Activated CD4-positive, alpha-beta T cell treated with anti-CD3 and anti-CD28 coated beads for 1 hour (primary cell): ENCODE measurements at places on chromosomes 6 and 20.
A peak's percentile ranks its signal among the peaks of the same experiment; 100 is the strongest.

GRCh38 chr6:170452767-170453545 is 100.2 kb downstream of the PSMB1 start:
- no peak for DNase-seq

DNA sequence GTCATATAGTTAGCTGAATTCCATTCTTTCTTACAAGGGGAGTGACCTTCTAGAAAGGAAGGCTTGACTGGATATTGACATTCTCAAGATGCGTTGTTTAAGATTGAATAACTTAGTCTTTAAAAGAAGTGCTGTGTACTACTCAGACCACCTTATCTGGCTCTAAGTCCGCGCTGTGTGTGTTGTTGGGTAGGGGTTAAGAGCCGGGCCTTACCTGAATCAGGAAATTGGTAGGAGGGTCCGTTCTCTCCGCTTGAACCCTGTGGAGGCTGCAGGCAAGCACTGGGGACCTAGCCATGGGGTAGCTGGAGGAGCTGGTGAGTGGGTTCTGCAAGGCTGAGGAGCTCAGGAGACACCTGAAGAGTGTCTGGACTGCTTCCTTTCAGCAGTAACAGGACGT is 9.0 kb upstream of the SCML4 start:
- DNase-seq: no peak

DNA sequence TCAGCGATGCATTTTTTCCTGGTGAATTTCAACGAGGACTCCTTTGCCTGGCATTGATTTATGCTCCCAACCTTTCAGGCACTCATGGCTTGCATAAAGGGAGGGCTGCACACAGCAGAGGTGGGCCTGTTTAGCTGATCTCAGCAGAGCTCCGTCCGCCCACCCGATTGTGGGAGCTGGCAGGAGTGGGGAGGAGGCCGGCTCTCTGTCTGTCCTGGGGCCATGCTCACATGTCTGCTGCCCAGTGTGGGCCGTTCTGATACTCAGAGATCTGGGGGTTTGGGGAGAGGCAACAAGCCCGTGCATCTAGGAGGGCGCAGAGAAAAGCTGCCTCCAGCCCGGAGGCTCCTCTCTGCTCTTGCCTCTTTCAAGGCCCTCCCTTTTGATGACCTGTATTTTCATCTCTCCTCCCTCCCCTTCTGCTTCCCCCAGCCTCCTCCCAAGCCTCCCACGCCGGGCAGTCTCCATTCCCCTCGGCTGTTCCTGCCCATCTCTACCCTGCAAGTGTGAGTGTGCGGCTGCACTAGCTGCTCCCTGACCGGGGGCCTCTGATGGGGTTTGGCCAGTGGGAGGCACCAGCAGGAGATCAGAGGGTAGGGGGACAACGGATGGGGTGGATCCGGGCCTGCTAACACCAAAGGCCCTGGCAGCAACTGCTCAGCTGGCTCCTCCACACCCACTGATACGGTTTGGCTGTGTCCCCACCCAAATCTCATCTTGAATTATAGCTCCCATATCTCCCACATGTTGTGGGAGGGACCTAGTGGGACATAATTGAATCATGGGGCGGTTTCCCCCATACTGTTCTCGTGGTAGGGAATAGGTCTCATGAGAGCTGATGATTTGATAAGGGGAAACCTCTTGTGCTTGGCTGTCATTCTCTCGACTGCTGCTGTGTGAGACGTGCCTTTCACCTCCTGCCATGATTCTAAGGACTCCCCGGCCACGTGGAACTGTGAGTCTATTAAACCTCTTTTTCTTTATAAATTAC is 39.6 kb upstream of the MLN start:
- DNase-seq: no peak

DNA sequence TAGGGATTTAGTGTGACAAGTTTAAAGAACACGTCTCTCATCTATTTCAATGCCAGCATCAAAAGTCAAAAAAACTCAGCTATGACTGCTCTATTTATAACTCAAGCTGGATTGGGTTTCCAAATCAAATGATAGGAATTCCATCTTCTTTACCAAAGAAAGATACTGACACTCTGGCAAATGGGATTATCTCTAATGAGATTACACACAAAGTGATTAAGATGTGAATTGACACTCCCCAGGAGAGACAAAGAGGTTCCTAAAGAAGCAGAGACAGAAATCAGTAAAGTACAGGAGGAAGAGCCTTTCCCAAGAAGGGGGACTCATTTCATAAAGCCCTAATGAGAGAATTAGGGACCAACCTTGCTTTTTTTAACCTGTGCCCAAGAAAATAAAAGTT is 92.1 kb downstream of the ID4 start:
- no peak for DNase-seq

DNA sequence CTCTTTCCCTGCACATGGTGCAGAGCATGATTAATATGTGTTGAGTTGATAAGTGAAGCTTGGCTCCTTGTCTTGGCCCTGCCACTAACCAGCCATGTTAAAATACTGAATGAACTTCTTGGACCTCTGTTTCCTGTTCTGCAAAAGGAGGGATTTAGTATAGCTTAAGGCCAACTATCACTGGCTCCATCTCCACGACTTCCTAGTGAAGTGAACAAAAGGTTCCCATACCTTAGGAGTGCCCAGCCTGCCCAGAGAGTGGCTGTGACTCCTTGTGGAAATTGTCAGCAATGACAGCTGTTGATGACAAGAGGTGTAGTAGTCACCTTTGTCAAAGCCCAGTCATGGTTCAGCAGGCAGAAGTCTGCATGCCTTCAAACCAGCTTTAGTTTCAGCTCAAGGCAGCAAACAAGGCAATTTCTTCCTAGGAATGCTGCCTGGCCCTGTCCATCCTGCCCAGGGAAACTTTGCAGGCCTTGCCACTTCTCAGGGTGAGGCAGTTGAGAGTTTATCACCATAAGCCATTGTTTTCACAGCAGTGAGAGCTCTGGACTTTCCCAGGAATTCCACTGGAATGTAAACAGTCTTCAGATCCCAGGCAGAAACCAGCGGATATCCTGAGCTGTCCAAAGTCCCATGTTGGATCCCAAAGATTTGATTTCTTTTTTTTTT is 169.7 kb upstream of the TNFAIP3 start:
- DNase-seq: no peak

DNA sequence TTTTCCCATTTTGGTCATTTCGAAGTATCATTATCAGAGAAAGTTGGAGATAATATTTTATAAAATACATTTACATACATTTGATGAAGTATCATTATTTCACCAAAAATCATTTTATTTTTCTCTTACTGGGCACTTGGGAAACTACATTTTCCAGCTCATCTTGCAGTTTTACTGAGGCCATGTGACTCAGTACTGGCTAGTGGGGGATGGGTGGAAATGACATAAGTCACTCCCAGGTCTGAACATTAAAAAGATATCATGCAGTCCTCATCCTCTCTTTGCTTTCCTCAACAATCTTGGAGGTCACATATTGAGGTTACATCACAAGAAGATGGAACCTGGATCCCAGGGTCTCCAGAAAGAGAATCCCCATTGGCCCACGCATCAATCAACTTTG is 84.1 kb downstream of the CD24 start:
- DNase-seq: no peak

GRCh38 chr20:2528671-2529271 is 7.6 kb upstream of the TMC2 start:
- DNase-seq: no peak

- peak; percentile 53 for DNase-seq
Observed at GRCh38 chr6:391559-392440, at the start of gene IRF4. Gene IRF4 (plus strand): TSS chr6:391752. CDS start chr6:393153, 1,401 bp downstream.

DNA sequence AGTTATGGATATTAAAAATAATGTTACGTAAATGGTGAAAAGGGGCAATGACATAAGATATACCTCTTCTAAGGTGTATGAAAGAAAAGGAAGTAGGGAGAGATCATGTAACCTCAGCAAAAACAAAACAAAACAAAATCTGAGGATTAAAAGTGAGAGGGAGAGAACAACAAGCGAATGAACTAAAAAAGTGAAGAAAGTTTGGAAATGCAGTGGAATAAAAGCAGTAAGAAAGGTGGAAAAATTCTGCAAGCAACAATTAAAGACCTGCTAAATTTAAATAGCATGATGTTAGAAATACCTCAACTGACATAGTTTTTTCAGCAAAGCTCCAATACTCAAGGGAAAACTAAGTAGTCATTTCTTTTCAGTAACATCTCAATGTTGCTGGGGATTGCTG is 48.0 kb downstream of the PHIP start:
- no peak for DNase-seq

GRCh38 chr6:21524201-21524600 is 69.3 kb upstream of the SOX4 start:
- DNase-seq: no peak

DNA sequence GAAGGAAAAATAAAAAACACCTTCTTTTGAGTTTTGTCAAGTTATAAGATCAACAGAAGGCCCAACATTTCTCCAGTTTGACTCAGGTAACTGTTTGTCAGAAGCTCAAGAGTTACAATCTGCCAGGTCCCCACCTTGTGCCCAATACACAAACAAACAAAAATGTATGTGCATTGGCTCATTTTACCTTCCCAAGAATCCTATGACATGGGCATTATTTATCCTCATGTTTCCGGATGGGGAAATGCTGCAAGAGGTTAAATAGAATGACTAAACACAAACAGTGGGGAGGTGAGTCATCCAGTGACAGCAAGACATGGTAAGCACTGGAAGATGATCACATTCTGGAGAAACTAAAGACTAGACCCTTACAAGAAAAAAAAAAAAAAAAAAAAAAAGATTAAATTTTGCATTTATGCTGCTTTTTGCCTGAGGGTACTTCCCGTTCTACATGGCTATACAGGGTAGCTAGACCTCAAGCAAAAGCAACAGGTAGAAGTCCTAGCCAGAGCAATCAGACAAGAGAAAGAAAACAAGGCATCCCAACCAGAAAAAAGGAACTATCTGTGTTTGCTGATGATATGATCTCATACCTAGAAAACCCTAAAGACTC is 23.6 kb upstream of the ANKRD60 start:
- DNase-seq: no peak

- no peak for DNase-seq
Observed at GRCh38 chr6:26250698-26251044, 114.3 kb upstream of the BTN3A2 start.

- DNase-seq: no peak
Observed at GRCh38 chr6:55033016-55033546, 141.2 kb upstream of the HCRTR2 start.

DNA sequence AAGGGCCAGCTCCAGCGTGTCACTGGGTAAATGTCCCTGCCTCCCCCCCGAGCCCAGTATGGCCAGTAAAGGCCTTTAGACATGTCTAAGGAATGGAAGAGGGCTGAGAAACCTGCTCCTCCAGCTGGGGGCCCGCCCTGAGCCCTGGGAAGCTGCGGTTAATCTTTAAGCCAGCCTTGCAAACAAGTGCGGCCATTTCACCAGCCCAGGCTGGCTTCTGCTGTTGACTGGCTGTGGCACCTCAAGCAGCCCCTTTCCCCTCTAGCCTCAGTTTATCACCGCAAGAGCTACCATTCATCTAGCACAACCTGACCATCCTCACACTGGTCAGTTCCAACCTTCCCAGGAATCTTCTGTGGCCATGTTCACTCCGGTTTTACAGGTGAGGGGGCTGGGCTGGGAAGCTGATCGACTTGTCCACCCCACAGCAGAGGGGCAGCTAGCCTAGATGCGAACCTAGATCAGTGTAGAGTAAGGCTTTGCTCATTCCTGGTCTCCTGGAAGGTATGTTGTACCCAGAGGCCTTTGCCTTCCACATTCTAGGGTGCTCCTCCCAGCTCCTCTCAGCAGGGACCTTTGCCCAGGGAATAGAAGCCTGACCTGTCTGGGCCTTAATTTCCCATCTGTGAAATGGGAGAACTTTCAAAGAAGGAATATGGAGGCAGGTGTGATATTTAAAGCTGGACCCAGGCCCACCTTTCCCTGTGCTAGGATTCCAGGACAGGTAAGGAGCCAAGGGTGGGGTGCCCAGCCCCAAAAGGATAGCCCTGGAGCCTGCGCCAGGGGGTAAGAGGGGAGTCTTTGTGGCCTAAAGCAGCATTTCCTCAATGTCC is 1.2 kb upstream of the SRC start:
- DNase-seq: no peak

- DNase-seq: no peak
Observed at GRCh38 chr20:49278818-49279676, 1.2 kb upstream of the ZNFX1 start.

DNA sequence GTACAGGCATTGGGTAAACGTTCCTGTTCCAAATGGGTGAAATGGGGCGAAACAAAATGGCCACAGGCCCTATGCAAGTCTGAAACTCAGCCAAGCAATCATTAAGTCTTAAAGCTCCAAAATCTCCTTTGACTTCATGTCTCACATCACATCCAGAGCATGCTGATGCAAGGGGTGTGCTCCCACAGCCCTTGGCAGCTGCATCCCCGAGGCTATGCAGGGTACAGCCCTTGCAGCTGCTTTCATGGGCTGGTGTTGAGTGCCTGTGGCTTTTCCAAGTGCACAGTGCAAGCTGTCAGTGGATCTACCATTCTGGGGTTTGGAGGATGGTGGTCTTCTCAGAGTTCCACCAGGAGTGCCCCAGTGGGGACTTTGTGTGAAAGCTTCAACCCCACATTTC is 270.0 kb upstream of the CDYL start:
- no peak for DNase-seq

GRCh38 chr20:20095114-20095872 is 43.0 kb downstream of the CFAP61 start:
- DNase-seq: no peak

GRCh38 chr20:45581702-45582101 is 2.6 kb upstream of the WFDC8 start:
- DNase-seq: no peak

DNA sequence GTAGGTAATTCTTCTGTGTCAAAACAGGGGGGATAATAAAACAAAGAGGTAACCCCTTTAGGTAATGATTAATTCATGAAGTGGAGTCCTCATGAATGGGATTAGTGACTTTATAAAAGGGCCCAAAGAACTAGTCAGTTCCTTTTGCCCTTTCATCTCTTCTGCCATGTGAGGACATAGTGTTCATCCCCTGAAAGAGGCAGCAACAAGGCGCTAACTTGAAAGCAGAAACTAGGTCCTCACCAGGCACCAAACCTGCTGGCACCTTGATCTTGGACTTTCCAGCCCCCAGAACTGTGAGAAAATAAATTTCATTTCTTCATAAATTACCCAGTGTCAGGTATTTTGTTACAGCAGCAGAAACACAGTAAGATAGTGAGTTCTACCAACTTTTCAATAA is 16.4 kb upstream of the BRPF3 start:
- DNase-seq: no peak

GRCh38 chr20:56360133-56360907 is 1.5 kb downstream of the FAM210B start:
- no peak for DNase-seq

DNA sequence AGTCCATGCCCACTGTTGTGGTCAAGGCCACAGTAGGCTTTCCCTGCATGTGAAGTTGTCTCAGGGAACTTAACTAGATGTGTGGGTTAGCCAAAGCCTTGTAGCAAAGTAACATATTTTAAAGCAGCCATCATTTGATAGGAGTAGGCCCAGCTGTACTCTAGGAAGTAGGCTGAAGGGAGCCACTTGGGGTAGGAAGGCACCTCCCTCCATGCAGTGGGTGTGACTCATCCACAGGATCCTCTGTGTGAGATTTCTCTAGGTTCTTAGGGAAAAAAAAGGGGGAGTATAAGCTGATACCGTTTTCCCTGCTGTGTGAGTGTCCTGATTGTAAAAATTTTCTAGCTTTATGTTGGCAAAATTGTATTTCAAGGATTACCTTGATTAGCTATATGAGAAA is 44.7 kb downstream of the VAPB start:
- no peak for DNase-seq
